DMS 273 treated with DMSO at 0.1 percent for 48 hours (cell line): ENCODE measurements at places on chromosomes 11 and 22.

DNA sequence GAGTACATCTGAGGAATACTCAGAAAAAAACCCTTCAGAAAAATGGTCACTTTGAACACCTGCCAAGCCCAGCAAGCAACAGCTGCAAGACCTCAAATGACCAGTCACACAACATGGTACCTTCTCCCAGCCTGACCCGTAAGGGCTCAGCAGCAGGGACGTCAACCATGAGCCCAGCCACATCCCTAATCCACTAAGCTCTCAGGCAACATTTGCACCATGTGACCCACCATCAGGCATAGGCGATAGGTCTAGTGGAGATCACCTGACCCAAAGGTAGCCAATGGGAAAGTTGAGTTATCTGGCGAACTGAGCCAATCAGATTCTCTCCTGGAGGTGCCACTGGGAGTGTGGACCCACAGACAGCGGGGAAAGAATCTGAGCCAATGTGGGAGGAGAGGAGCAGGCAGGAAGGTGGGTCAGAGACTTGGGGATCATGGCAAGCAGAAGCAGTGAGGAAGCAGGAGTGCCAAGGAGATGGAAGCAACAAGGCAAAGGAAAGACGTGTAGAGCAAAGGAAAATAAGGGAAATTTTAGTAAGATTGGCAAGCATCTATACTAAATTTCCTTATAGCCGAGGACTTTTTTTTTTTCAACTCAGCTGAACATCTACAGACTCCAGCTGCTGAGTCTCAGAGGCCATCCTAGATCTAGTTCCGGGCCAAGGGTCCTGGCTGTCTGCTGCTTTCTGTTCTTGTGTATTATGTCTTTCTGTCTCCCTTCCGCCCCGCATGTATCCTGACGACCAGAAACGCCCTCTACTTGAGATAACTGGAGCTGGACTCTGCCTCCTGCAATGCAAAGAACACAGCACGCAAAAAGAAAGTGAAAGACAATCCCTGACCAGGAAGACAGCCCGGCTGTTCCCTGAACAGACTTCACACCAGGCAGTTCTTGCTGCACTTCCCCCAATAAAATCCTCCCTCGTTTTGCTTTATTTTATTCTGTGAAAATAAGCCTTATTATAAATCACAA is 11.0 kb upstream of the PLAAT2 start:
- peak; percentile 11 for DNase-seq

DNA sequence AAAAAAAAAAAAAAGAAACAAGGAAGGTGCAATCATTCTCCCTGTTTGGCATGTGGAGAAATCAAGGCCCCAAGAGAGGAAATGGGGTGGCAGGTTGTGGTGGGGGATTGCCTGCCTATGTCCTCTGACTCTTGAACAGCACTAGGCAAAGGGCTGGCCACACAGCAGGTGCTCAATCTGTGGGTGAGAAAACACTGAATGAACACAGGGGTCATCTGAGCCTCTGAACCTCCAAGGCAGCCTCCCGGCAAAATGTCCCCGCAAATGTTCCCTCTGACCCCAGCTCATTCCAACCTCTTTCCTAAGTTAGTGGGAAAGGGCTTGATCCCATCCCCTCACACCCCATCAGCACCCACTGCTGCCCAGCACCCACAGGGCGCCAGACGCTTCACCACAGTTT is 4.6 kb downstream of the PLA2G6 start:
- no peak for DNase-seq

DNA sequence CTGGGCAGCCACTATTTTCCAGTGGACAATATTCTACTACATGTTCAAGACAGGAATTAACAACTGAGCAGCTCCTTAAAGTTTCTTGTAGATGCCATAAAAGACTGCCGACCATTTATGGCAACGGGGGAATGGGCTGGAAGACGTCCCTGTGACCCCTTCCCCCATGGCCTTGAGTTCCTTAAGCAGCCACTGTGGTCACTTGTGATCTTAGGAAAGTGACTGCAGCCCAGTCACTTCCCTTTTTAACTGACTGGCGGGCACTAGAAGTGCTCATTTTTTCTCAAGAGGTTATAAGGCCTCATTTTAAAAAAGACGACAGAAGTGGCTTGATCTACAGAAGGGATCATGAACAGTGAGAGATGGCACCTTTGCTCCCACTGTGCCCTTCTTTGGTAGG is 153.2 kb upstream of the NARS2 start:
- DNase-seq = no peak

- DNase-seq = no peak
Measured at GRCh38 chr11:82004537-82005213, 729.0 kb downstream of the FAM181B start.

- no peak for DNase-seq
Measured at GRCh38 chr11:61890529-61891330, 615 bp downstream of the FADS3 start.

DNA sequence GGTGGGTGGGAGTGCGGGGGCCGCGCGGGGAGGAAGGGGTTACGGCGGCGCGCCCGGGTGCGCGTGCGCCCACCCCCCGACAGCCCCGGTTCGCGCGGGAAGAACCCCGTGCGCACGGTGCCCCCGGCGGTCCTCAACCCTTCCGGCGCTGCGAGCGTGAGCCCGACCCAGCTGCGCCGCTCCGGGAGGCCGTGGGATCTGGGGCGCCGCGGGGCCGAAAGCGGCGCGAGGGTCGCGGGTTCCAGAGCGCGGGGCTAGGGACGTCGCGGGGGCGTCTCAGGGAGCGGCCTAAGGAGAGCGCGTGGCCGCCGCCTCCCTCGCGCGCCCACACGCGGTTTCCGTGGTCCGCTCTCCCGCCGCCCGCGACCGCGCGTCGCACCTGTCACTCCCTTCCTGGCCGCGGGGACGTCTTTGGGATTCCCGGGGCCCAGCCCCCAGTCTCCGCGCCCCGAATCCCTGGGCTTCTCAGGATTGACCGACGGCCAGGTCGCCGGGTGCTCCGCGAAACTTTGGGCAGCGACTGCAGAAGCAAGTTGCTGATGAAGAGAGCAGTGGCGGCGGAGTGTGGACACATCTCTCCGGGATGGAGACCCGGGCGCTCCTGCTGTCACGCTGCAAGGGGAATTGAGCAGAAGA is 582 bp downstream of the SREBF2 start:
- no peak for DNase-seq

DNA sequence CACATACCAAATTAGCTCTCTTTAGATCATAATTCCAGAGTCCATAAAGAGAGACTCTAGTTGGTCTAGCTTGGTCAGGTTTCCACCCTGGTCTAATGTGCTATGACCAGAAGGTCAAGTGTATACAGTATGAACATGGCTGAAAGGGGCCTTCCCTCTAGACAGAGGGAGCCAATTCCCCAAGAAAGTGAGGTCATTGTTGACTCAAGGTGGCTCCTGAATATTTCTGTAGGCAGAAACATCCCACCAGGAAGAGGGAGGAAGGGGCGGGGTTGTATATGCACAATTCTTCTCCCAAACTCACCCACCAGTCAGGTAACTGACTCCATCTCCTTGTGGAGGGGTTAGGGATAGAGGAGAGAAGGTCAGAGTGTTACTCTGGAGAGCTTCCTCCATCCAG is 281.8 kb upstream of the PLET1 start:
- DNase-seq = no peak

DNA sequence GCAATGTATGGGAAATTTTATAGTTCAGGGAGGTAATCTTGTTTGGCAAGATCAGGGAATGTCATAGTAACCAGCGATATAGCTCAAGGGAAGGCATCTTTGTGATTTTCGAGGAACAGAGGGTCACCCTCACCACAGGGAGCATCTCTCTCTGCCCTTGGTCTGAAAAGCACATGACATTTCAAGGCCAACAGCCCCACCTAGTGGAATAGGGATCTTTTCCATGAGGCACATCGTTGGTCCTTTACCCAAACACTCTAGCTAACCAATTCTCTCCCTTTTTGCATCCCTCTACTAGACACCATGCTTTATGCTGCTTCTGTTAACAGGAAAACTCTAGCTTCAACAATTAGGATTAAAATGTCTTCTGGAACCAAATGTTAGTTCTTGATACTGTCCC is 179.0 kb downstream of the GRM5 start:
- DNase-seq = no peak

- peak; percentile 27 for DNase-seq
Measured at GRCh38 chr11:113174882-113175281, 139.5 kb upstream of the TTC12 start.

DNA sequence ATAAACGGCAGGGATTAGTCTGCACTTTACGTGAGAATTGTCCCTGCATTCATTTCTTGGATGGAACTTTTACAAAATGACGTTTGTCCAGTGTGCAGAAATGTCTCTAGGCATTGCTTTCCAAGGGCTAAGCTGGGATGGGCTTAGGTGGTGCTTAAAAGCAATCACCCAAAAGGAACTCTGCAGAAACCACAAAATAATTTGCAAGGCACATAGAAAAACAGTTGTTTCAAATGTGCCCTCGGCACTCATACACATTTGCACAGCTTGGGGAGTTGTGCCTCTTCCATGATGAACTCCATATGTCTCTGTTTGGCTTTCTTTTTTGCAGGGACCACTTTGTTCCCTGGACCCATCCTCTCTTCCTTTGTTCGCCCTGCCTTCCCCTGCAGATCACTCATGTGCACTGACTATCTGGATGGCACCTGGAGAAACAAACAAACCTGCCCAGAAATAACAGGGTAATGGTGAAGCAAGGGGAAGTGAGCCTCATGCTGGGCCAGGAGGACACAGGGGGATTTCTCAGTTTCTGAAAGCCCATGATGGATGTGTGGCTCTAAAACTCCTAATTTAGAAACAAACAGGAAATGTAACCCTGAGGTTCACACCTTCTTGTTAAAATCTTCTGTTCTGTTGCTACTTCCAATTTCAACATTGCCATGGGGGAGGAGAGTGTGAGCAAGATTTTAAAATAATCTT is 150.2 kb downstream of the SNX19 start:
- DNase-seq = no peak

DNA sequence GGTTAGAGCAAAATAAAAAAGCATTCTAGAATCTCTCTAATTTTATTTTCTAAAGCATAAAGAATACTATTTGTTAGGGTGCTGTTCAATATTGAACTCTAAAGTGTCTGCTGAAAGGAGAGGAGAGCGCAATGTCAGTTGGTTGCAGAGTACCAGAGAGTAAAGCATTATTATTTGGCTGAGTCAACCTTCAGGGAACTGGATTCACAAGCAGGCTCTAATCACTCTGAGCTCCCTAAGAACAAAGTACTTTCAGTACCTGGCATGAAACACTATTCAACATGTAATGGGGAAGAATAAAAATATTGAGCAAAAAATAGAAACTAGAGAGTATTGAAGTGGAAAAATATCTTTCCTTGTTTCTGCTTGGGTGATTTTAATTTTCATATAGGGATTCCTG is 961.0 kb upstream of the CCDC90B start:
- DNase-seq = no peak

DNA sequence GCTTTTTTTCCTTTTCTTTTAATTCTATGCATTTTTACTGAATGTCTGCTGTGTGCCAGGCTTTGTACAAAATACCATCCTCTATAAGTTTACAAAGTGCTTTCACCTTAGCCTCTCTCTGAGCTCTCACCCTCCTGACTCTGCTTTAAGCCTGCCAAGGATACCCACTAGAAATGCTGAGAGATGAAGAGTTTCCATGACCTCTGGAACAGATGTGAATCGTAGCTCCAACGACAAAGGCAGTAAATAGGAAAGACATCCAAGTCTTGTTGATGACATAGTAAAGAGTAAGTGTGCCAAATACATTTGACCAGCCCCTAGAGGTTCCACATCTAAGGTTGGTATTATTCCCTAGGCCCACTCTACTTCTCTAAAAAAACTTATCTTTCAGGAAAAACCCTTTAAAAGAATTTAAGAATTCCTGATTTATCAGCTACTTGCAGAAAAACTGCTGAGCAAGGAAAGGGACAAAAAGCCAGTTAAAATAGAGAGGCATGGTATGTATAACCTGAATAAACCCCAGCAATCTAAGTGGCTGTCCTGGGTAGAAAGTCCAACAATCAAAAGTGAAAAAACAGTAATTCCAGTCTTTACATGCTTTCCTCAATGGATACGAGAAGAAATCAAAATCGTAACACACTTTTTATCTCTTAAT is 45.4 kb downstream of the GAB2 start:
- no peak for DNase-seq

GRCh38 chr11:125253289-125253688 is 88.7 kb downstream of the PKNOX2 start:
- DNase-seq = no peak

- no peak for DNase-seq
Measured at GRCh38 chr22:35743326-35743860, 25.7 kb downstream of the APOL5 start.

DNA sequence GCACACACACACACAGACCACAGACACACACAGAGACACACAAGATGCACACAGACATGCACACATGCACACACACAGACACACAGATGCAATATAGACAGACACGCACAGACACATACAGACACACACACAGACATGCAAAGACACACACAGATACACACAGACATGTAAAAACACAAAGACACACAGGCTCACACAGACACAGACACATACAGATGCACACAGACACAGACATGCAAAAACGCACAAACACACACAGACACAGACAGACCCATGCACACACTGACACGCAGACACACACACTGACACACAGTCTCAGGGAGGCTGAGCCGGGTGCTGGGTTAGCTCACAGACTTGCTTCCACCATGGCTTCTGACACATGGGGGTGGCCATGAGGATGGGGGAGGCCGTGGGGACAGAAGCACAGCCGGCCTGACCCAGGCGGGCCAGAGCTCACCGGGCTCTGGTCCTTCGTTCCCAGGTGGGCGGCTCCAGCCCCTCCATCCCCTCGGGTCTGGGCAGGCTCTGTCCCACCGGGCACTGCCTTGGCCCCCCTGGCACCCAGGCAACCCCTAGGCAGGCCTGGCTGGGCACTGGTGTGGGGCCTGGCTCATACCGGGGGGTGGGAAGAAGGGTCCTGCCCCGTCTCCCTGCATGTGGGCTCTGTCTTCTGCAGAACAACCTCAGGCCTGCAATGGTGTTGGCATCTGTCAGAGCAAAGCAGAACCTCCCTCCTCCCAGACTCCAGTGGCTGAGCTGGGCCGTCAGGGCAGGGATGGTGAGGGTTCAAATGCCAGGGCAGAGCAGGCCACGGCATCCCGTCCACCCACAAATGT is 1489.5 kb downstream of the BRD1 start:
- no peak for DNase-seq

DNA sequence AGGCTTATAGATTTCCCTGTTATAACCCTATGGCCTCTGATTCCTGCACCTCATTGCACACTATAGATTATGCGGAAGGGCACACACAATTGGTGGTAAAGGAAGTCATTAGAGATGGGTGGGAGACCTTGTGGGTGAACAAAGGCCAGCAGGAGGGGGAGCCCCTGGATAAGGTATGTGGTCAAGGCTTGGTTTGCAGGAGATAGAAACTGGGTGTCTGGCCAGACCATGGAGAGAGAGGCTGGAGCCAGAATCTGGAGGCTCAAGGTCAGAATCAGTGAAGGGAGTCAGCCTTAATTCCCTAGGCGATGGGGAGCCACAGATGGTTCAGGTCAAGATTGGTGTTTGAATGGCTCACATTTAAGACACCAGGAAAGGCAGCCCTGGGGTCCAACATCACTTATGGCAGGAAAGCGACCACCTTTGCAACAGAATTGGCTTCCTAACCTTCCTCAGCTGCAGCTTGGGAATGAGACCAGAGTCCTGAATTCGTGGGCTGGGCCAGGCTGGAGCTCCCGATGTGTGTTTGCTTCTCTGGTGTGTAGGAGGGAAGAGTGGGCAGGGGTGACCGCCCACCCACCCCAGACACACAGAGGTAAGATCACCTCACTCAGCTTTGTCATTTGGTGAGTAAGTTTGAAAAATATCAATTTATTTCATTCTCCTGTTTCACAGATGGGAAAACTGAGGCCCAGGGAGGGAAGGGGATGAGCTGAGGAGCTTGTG is 22.7 kb upstream of the SCUBE1 start:
- no peak for DNase-seq
